A549 (cell line): ENCODE measurements at places on chromosomes 16 and 17.

- no peak for DNase-seq
These were observed 3.5 kb upstream of the CD68 start for GRCh38 chr17:7575959-7576358.

DNA sequence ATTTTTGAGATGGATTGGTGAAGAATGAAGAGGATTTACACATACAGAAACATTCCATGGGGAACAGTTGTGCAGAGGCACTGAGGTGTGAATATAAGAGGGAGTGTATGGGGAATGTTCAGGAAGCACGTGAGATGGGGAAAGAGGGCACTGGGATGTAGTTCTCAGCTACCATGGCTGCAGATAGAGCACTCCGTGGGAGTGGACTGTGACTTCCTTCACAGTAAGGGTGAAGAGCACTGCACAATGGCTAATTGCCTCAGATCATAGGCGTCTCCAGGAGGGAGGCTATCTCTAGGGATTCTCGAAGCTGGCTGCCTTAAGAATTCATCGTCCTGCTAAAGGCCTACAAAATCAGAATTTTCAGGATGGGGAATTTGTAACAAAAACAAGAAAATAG lies 7.0 kb downstream of the YPEL2 start:
- DNase-seq, result no peak

DNA sequence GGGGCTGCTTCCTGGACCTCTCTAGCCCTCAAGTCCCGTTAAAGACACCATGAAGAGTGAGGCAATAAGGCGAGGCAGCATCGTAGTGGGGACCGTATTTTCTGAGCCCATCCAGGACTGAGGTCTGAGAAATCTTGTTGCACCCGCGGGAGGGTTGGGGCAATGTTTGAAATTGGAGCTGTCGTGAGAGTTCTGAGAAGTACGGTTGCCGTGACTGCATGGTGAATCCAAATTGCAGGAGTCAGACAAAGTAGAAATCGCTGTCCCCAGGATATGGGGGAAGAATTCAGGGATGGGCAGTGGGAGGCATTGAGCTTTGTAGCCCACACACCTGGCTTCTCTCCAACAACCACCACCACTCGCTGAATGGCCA lies 42.0 kb upstream of the RPL38 start:
- DNase-seq, result no peak

GRCh38 chr16:22161999-22162655 lies at the start of gene SDR42E2:
SDR42E2 (plus strand) TSS chr16:22162506; CDS start chr16:22165583, 3,077 bp downstream.
- DNase-seq, result no peak

- no peak for DNase-seq
These were observed 54.8 kb downstream of the SLFN5 start for GRCh38 chr17:35297666-35298065.

- no peak for DNase-seq
These were observed 21.5 kb downstream of the SLC7A6OS start for GRCh38 chr16:68289202-68289601.

DNA sequence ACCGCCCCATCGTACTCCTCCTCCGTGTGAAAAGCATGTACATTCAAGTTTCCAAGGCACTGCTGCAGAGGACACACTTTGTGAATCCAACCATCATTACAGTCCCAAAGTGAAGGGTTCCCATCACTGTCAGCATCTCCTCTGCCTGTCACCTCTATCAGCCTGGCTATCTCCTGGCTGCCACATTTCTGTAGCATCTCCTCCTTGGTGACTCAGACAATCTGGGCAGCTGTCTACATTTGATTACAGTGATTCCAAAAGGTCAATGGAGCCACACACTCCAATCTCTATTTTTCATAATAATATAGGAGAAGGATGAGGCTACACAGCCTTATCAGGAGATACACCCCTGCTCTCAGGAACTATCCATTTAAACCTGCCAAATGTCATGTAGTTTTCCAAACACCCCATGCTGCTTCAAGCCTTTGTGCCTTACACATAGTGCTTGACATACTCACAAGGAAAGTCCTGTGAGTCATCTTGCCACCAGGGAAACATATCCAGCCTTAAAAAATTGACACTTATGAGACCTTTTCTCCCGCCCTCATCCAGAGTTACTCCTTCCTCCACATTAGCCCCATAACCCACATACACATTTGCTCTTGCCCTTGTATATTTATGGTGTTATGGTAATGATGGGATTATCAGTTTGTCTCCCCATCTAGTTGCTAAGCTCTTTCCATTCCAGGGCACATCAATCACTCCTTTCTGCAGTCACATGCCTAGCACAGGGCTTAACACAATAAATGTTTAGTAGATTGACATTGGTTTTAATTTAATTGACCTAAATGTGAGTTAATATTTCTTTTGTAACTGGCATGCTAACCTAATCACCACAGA lies 250.1 kb upstream of the CDH5 start:
- DNase-seq, result no peak

- peak; percentile 56 for DNase-seq
These were observed 52.6 kb downstream of the ZFHX3 start for GRCh38 chr16:72995151-72995881.

DNA sequence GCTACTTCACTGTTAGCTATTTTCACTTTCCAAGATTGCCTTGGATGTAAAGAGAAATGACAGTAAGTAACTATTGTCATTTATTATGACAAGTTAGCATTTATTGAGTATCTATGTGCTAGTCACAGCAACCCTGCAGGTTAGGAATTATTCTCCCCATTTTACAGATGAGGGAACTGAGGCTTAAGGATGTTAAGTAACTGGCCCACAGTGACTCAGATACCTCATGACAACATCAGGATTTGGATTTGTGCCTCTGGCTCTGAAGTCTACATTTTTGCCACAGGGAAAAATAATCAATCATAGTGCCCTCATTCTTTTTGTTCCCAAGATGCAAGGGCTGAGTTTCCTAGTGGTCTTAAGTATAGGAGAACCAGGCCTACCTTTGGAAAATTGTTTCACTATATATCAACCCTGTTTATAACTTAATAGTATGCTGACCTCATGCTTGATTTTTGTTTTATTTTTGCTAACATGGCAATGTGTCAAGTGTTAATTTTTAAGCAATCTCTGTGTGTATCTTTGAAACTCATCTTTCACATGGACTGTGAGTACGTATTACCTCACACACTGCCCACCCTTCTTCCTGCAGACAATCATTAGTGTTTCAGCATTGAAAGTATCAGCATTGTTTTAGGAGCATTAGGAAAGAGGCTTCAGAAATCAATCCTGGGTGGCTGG lies 105.0 kb downstream of the TANGO6 start:
- DNase-seq, result no peak

DNA sequence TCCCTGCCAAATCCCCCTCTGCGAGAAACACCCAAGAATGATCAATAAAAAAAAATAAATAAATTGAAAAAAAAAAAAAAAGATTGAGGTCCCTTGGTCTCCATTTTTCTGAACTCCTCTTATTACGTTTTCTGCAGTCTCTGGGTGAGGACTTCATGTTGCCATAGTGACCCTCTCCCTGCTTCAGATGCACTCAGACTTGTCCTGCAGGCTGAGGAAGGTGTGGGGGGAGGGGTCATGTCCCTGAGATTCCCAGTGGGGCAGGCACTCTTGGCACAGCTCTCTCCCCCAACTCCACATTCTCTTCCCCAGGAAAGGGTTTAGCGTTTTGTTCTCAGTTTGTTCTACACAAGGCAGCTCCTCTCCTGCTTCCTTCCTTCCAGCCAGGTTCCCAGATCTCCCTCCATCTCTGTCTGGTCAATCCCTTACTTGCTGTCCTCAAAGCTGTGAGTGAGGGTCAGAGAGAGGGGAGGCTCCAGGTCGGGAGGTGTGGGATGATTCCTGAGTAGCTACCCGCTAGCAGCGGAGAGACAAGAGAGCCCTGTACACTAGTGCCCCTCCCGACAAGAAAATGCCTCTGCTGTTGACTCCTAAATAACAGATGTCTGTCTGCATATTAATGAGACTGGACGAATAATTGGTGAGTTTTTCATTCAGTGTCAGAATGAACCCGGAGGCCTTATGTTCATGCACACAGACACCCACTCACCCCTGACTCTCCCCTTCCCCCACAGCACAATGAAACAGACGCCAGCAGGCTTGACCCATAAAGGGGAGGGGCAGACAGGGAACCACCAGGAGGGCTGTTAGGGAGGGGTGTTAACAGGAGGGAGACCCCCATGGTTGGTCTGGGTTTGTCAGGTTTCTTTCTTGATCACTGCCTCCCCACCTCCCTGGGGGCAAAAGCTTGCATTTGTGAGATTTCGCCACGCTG lies 9.2 kb downstream of the RND2 start:
- no peak for DNase-seq

GRCh38 chr16:9469512-9469911 lies 378.1 kb downstream of the HAPSTR1 start:
- DNase-seq, result peak; percentile 37

DNA sequence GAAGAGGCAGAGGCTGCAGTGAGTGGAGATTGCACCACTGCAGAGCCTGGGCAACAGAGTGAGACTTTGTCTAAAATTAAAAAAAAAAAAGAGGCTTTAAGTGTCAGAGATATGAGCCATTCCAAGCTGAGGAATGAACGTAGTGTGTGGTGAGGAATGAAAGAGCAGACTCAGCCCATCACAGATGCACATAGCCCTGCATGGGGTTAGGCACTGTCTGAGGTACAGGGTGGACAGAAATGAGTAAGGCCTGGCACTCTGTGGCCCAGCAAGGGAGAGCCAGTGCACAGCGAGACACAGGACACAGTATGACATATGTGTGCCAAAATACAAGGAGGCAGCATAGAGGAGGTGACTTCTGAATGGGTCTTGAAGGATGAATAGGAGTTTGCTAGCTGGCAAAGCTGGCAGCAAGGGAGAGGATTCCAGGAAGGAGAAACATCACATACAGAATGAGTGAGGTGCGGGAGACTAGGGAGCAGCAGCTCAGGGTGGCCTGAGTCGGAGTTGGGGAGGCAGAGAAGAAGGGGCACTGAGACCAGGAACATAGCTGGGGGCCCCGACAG lies 8.7 kb upstream of the ZNF469 start:
- no peak for DNase-seq

DNA sequence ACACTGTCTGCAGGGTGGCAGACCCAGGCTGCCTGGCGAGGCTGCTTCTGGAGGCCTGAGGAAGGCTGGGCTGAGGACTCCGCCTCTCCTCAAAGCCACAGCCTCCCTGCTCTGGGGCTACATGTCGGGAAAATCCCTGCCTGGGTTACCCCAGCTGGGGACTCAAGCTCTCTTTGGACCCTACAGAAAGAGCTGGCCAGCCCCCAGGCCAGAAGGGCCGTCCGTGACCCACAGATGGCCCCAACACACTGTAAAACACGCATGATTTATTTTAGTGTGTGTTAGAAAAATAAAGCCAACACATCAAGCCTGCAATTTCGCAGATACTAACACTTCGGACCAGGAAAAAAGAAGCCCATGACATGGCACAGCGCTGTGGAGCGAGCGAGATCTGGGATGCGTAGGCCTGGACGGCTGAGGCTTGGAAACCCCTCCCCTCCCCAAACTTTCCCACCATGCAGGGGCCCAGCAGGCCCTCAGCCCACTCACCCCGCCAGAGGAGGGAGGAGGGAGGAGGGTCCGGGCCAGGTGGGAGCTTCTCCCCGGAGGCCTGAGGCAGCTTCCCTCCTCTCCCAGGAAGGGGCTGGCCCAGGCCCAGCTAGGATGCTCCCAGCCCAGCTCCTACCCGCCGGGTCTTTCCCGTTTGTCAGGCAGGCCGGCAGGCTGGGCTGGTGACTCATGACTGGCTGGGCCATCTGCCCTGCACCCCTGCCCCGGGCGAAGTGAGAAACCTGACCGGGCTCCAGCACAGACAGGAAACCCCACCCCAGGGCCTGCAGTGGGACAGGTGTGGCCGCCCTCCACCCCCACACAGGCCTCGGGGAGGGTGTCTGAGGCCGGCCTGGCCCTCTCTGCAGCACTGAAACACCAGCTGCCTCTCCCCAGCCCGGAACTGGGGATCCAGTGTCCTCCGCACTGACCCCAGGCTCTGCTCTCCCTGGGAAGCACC lies 34.1 kb upstream of the SLC38A10 start:
- DNase-seq, result peak; percentile 99

DNA sequence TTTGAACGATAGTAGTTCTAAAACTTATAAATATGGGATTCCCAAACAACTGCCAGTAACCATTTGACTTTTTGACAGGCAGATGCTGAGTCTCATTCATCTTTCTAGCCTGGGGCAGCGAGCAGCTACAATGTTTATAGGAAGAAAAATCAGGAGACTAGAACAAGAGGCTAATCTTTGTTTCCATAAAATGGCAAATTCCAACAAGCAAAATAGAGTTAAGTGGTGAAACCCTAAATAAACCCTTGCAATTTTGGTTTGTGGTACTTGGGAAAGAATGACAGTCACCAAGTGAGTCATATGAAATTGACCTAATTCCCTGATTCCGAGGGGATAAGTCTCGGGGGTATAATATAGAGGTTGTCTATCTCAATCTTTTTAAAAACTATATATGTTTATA lies 27.3 kb upstream of the HS3ST2 start:
- no peak for DNase-seq

GRCh38 chr17:81367171-81367570 lies 28.1 kb upstream of the BAHCC1 start:
- DNase-seq, result no peak
